ENCODE measurements at places on chromosomes 2 and 18.

DNA sequence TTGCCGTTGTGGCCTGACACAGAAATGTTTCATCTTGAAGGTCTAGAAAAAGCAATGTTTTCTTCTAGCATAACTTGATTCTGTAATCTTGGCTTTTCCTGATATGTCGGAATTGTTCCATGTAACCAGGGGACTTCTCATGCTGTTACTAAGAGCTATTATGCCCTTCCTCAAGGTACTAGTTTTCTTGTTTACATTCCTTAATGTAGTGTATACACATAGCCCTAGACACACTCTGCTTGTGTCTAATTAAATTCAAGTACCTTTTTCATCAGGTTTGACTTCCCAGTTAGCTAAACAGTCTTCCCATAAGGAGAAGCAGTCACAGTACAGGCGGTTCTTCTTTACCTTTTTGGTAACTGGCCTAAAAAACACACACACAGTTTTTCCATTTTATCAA is 122.8 kb upstream of the MSH6 start:
- DNase-seq: no peak

DNA sequence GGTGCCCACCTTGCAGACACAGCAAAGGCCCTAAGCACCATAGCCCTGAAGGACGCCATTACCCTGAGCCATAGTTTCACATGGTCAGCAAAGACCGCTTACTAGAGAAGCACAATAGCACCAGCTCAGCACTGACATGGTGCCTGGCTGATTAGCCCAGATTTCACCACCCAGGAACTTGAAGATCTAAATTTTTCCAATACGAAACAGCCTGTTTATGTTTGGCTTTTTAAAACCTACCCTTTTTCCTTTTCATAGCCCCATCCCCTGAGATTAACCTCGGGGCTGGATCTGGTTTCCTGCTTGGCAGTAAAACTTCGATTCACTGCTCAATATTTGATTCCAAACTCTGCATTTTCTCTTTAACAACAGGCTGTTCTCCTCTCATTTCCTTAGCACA is 158.5 kb upstream of the PID1 start:
- DNase-seq: no peak

- peak; percentile 91 for DNase-seq
Measured at GRCh38 chr2:65430603-65431420, 1.6 kb downstream of the SPRED2 start.

DNA sequence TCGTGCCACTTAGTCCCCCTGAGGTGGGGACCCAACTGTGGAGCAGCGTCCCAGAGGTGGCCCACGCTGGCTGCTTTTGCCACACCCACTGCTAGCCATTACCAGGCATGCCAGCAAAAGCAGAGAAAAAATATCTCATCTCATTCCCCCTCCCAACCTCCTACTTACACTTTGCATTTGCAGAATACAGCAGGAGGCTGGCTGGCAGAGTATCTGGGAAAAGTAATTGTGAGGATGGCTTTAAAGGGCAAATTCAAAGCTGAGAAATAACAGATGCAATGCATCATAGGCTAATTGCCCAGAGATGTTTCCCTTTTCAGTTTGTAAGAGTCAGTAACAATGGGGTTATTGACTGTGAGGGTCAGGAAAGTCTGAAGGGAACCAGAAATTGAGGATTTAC is 438.1 kb upstream of the DSEL start:
- no peak for DNase-seq

GRCh38 chr2:50786345-50786744 is 245.6 kb downstream of the NRXN1 start:
- no peak for DNase-seq

GRCh38 chr2:86139981-86140380 is 33.9 kb downstream of the PTCD3 start:
- DNase-seq: no peak

GRCh38 chr2:238808761-238809160 is 39.1 kb upstream of the TWIST2 start:
- DNase-seq: no peak

- no peak for DNase-seq
Measured at GRCh38 chr18:3265564-3266033, 3.7 kb downstream of the MYL12B start.

DNA sequence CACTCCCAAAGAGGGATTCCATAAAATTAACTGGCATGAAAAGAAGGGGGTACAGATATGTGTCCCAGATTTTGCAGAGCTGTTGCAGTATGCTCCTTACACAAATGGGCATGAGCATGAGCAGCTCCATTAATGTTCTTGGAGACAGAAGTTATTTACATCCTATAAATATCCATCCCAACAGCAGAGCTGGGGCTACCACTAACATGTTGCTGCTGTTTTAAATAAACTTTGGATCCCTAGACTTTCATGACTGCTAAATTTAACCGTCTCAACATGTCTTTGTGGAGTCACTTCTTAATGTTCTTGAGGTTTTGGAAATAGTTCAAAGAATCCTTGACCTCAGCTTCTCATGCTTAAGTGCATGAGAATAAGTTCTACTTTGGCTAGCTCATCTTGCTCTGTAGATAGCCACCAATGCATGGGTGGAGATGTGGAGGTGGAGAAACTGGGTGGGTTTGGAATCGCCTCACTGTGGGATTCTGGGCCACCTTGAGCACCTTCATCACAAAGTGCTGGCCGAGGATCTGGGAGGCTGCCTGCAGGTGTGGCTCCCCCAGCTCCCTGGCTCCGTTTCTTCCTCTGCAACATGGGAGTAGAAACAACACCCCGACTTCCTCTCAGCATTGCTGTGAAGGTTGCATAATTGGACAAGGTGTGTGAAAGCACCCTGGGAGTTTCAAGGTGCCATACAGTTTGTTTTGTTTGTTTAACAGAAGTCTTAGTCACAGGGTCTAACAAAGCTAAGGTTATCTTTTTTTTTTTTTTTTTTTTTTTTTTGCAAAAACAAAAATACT is 307.2 kb downstream of the MYCN start:
- DNase-seq: no peak

GRCh38 chr18:24837066-24837465 is 376.6 kb downstream of the HRH4 start:
- no peak for DNase-seq

GRCh38 chr18:14089191-14089590 is 43.0 kb downstream of the ZNF519 start:
- DNase-seq: no peak

GRCh38 chr2:37784759-37785149 is 113.3 kb upstream of the CDC42EP3 start:
- DNase-seq: no peak

GRCh38 chr2:204738721-204739120 is 193.4 kb downstream of the PARD3B start:
- DNase-seq: no peak

- DNase-seq: no peak
Measured at GRCh38 chr2:182715121-182715891, 751 bp upstream of the DNAJC10 start.

- no peak for DNase-seq
Measured at GRCh38 chr2:117931978-117932377, 81.9 kb downstream of the CCDC93 start.

DNA sequence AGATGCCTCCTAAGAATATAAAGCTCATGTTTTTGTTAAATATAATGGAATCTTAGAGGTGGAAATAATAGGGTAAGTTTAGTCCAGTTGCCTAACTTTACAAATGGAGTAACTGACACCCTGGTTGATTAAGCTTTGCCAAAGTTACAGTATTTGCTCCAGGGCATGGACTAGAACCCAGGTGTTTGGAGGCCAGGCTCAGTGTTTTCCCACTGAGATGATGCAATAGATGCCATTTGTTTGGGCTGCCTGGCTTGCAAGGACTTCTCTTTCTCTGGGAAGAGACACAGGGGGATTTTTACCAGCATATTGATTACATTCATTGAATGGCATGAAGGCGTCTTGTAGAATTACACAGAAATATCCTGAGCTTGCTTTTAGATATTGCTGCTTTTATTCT is 397.8 kb downstream of the SLC4A3 start:
- DNase-seq: no peak

DNA sequence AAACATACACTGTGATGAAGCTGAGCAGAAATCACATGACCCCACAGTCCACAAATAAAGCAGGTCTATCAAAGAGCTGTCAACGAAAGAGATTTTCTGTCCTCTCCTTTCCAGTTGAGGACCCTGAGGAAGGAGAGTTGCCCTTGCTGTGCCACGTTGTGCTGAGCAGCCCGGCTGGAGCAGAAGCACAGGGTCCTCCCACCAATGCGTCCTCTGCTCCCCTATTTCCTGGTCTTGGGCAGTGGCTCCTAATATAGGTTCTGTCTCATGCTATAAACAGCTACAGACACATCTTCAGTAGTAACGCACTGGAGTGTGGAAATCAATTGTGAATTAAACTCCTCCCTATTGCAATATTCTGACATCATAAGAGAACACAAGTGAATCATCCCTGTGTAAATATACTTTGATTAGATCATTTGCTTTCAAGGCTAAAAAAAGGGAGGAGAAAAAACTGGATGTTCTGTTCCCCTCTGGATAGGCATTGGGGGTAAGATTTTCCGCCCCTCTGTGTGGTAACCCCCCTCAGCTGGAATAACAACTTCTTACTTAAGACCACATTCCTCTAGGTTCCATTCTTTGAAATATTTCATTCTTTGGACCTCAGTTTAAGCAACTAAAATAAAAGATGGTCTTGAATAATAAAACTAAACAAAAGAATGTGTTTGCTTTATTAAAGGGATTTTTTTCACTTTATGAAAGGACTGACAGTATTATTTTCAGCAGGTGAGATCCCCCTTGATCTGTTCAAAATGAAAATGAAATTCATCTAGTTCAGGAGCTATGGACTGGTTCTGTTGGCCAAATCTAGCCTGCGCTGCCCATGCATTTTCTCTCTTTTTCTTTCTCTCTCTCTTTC is 8.3 kb upstream of the RHOB start:
- DNase-seq: no peak

DNA sequence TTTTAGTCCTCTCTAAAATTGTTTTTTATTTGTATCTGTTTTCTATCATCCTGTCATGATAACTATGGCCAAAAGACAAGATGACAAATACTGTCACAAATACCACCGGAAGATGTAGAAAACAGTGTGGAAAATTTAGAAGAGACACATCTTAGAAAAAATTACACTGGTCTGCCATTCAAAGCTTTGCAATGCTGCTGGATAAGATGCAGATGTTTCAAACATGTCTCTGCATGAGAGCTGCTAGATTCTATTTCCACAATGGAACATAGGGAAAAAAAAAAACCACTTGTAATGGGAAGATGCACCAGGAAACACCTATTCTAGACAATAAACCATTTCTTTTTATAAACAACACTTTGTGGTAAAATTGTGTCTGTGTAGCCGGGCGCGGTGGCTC is 5.8 kb upstream of the TAF1B start:
- no peak for DNase-seq

DNA sequence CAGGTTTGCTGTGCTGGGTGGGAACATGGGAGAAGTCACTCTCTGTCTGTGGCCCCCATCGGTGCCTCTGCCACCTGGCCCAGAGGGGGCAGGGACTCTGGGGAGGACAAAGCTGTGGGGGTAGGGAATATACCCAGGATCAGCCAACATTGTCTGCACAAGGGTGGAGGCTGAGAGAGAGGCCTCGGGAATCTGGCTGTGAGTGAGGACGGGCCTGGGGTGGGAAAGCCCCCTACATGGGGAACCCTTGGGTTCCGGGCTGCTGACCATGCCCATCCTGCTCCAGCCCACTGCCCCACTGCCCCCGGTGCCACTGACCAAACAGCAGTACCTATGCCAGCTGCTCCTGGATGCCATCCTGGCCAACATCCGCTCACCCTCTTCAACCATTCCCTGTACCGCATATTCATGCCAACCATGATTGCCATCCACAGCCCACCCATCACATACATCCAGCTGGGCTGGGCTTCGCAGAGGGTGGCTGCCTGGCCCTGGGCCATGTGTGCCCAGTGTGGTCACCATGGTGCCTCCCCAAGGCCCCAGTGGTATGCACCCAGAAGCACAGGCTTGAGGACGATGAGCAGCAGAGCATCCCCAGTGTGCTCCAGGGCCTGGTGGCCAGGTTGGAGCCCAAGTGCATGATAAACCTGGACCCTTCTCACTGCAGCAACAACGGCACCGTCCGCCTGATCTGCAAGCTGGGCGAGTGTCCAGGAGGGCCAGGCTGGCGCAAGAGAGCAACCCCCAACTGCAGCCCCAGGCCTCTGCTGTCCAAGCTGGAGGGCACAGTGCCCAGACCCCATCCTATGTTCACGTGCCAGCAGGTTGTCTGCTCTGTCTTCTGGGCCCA is 6.9 kb upstream of the POTEF start:
- DNase-seq: no peak

GRCh38 chr2:204425821-204426220 is 119.5 kb upstream of the PARD3B start:
- DNase-seq: no peak

DNA sequence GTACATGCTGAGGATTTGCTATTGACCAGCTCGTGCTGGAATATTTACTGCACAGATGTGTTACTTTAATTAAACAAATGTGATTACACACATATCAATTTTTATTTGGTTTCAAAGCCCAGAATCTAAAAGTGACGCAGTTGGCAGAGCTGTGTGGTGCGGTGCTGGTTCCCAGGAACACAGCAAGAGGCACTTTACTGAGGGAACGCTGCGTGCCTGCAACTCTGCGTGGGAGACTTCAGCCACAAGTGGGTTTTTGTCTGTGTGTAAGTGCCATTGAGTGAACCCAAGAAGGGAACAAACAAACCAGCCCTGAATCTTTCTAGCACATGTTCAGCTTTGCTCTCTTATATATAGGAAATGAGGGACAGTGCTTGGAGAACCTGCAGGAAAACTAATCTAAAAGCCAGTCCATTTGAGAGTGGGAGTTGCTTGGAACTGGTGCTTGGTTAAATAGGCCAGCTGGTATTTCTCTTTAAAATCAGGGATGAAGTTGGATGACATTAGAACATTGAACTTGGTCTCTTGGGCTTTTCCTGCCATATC is 196.6 kb upstream of the CELF4 start:
- DNase-seq: no peak

DNA sequence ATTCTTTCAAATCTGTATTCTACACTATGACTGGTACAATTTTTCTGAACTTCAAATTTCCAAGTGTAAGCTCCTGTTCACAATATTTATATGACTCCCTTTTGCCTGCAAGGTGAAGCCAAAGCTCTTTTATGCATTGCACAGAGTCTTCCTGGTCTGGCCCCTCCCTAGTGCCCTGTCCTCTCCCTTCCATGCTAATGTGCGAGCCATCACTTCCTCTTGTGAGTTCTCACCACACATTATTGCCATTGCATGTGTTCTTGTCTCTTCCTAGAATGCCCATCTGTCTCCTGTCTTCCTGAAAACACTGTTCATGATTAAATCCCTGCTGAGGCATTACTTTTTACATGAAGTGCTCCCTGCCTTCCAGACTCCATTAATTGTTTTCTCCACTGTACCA is 169.9 kb downstream of the MC4R start:
- no peak for DNase-seq

DNA sequence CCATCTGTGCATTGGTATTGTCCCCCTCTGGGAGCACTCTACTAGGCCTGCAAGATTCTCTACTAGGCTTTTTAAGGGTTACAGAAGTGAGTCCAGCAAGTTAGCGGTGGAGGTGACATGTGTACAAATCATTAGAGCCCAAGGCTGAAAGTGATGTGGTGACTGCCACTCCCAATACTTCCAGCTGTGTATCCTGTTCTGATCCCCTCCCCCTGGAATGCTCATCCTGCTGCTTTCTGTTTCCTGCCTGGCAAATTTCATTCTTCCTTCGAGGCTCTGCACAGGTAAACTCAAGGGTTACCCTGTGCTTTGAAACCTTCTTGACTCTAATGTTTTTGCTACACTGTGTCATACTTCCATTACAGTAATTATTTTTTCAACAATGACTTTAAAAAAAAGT is 258.5 kb upstream of the REV1 start:
- DNase-seq: no peak

Measured in hematopoietic multipotent progenitor cell (in vitro differentiated cells).